ENCODE measurements at places on chromosomes 7 and 10.

DNA sequence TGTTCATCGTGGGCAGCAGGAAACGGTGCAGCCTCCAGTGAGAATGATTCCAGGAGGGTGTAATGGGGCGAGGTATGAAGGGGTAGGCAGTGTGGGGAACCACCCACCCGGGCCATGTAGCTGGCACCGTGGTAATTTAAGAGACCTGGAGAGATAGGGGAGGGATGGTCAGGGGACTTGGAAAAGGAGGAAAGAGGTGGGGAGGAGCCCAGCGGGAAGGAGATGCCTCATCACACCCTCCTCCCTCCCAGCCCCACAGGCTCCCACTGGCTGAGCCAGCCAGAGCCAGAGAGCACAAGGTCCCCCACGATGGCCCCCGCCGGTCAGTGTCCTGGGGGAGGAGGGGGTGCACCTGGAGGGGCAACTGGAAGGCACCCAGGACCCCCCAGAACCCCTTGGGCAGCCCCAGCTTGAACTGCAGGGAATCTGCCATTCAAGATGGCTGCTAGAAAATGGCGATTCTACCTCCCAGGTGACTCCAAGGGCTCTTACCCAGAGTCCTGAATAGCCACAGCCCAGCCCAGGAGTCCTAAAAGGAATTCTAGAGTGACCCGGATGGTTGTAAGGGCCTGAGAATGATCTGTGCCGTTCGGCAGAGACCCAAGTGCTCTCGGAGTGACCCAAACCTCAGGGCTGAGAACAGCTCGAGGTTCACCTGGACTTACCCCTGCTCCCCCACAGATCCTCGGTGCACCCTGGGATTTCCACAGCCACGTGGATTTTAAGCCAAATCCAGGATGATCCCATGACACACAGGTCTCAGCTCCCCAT, 28.8 kb downstream of the CALML3 start:
- DNase-seq: no peak

- no peak for DNase-seq
These were observed 88.7 kb downstream of the TMEM168 start for GRCh38 chr7:112701456-112701855.

- DNase-seq: no peak
These were observed 126.6 kb downstream of the SORBS1 start for GRCh38 chr10:95434583-95434982.

- DNase-seq: no peak
These were observed 43.1 kb downstream of the DENND2A start for GRCh38 chr7:140597428-140597949.

- DNase-seq: no peak
These were observed 6.7 kb downstream of the CEP55 start for GRCh38 chr10:93503075-93503474.

DNA sequence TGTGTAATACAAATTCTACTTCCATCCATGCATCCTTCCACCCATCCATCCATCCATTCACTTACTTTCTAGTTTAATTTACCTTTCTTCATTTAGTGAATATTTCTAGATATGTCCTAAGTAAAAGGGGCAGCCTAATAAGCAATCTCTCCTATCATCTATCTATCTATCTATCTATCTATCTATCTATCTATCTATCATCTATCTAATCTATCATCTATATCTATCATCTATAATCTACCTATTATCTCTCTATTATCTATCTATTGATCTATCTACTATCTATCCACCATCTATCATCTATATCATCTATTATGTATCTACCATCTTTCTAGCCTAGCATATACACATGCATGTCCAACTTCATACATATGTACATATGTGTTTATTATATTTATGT, 104.2 kb downstream of the PTPN20 start:
- DNase-seq: no peak

DNA sequence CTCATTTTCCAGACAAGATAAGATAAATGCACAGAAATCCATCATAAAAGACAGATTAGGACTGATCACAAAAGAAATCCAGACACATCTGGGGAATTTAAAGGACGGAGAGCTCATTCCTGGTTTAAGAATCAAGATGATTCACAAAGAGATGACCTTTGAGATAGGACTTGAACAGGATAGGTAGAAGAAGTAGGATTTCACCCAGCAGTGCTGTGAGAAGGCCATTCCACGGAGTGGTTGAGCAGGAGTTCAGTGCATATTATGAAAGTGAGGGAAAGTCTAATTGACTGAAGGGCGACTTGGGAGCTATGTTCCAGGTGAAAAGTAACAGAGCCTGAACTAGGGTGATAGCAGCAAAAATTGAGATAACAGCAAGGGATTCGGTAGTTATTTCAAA, 73.7 kb downstream of the GAD2 start:
- no peak for DNase-seq

- DNase-seq: no peak
These were observed 8.4 kb upstream of the GBX1 start for GRCh38 chr7:151175793-151176311.

GRCh38 chr10:43203448-43204041, 63.3 kb downstream of the RASGEF1A start:
- DNase-seq: no peak

DNA sequence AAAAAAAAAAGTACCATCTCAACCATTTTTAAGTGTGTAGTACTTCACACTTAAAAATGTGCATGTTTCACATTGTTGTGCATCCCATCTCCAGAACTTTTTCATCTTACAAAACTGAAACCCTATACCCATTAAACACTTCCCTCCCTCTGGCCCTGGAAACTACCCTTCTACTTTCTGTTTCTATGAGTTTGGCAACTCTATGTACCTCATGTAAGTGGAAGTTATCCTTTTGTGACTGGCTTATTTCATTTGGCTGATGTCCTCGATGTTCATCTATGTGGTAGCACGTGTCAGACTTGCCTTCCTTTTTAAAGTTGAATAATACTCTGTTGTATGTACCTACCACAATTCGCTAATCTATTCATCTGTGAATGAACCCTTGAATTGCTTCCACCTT, 12.2 kb downstream of the KCNMA1 start:
- DNase-seq: no peak

DNA sequence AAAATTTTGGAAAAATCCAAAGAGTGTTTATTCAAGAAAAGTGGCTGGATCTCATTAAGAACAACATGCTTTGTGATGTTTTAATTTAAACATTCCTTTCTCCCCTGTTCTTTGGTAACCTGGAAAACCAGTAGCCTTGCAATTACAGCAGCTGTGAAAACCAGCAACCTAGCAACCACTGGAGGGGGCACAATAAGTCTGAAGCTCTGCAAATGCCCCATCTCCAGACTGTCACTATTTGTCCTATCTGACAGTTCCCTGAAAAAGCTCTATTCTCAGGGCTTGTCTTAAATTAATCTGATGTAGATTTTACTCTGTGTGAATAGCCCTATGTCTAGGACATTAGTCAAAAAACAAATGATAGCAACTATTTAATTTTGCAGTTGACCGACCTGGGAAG, 137.6 kb upstream of the THSD7A start:
- DNase-seq: no peak

DNA sequence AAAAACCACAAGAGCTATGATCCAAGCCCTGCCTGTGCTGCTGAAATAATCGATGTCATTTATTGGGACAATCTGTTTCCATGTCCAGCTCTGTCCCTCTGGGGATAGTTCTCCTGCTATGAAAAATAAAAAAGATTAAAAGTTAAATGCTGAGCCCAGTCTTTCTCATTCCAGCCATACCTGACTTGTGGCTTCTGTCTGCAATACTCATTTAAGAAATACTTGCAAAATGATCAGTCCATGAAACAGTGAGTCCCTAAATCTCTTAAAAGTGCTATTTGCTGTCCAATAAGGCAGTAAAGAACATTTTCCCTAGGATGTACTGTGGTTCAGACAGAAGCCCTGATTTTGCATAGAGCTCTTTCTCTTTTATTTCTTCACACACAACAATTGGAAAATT, 91.7 kb downstream of the SLC16A9 start:
- no peak for DNase-seq

Measured in HCEC 1CT (cell line).